ENCODE measurements at places on chromosomes 3 and 15. TPM values are rescaled to one million over a fixed set of nuclear protein-coding genes. Genes with fewer than 3 reads are reported as not detected.

DNA sequence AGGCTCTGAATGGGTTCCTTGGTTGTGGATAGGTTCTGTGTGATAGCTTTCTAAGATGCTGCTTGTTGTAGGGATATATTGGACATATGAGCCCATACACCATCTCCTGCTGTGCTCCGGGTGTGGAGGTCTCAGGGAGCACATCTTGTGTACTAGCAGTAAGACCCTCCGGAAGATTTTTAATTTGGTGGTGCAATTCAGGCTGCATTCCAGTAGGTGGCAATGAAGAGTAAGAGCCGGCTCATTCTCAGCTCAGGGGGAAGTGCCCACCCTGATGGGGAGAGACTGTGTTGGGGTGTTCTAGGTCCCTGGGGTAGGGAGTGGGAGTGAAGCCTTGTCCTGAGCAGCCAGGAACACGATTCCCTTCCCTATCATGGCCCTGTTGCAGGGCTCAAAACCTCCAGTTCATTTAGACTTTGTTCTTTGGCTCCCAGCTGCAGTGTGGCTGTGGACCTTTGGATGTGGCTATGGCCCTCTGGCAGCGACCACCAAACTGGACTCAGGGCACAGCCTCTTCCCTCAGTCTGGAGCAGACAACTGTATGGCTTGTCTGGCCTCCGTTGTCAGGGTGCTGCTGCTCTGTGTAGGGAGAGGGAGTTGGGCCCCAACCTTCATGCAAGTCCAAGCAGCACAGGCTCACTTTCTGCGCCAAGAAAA, 104.7 kb downstream of the UNC13C start:
- no peaks in the 10 kb centered on the region for H3K36me3 ChIP-seq
- DNase-seq = no peak
- no peaks in the 10 kb centered on the region for H3K4me1 ChIP-seq
- no peak overlapping the region for H3K27ac ChIP-seq

DNA sequence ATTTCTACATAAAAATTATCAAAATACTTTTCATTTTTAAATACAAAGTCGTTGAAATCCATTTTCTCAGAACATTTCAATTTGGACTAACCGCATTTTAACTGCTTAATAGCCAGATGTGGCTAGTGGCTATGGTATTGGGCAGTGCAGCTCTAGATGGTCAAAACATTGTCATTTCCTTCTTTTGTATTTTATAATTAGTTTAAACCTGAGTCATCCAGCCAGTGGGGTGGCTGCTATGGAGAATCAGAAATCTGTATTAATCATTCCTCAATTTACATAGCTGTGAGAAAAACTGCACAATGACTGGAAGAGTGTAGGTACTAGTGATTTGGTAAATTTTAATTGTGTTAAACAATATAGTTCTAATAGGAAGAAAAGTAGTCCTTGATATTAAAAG, 245.3 kb downstream of the PDZRN3 start:
- DNase-seq = no peak
- H3K36me3 ChIP-seq = peaks cover 21% of the 10 kb centered on the region
- H3K4me1 ChIP-seq = no peaks in the 10 kb centered on the region
- H3K27ac ChIP-seq = no peak overlapping the region

GRCh38 chr3:107525644-107526305, 3.0 kb downstream of the BBX start:
- H3K4me1 ChIP-seq = peaks cover 10% of the 10 kb centered on the region
- H3K27me3 ChIP-seq = no peaks in the 10 kb centered on the region
- no peak overlapping the region for H3K27ac ChIP-seq
- H3K4me3 ChIP-seq = peak overlapping the region; percentile 93
- no peaks in the 10 kb centered on the region for H3K36me3 ChIP-seq

GRCh38 chr3:99931059-99931458, 113.4 kb downstream of the CMSS1 start:
- no peak overlapping the region for H3K4me3 ChIP-seq
- no peak overlapping the region for H3K27ac ChIP-seq
- H3K27me3 ChIP-seq = no peaks in the 10 kb centered on the region
- H3K36me3 ChIP-seq = no peaks in the 10 kb centered on the region
- peaks cover 3% of the 10 kb centered on the region for H3K4me1 ChIP-seq
- no peak for DNase-seq

- H3K27ac ChIP-seq = no peak overlapping the region
- no peaks in the 10 kb centered on the region for H3K36me3 ChIP-seq
- DNase-seq = no peak
- H3K27me3 ChIP-seq = no peaks in the 10 kb centered on the region
These were observed 103.8 kb upstream of the IL12A start for GRCh38 chr3:159884661-159885402.

DNA sequence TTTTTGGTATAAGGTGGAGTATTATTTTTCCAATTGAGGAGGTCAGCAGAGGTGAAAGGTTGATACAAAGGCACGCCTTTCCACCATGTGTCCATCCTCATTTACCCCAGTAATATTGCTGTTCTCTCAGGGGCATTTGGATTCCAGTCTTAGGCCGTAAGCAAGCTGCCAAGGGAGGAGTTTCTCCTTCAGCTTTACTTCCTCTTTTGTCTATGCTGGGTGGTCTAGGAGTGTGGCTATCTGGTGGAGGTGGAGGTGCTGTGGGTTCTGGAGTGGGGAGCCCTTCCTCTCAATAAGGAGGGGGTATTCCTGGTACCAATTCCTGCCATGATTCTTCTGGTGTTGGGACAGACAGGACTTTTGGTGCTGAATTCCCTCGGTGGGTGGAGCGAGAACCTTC, 340.6 kb downstream of the KCNH8 start:
- H3K27ac ChIP-seq = no peak overlapping the region
- H3K36me3 ChIP-seq = no peaks in the 10 kb centered on the region
- no peaks in the 10 kb centered on the region for H3K27me3 ChIP-seq
- no peaks in the 10 kb centered on the region for H3K4me1 ChIP-seq
- no peak overlapping the region for H3K4me3 ChIP-seq

Gene MFN1
- 46.1 TPM for total RNA-seq

Gene CCR3
- total RNA-seq = not detected

Gene AADACL2
- total RNA-seq = not detected

Gene SNTN
- not detected for total RNA-seq

All from adrenal gland (tissue), 19 donors.